ENCODE measurements at places on chromosomes 3 and 15. TPM values are rescaled to one million over a fixed set of nuclear protein-coding genes. Genes with fewer than 3 reads are reported as not detected.

Gene PLSCR4
- total RNA-seq, result 32.8 TPM

Gene KCNMB3
- 3.0 TPM for total RNA-seq

Gene VWA5B2
- total RNA-seq, result 0.99 TPM

Gene ADAMTSL3
- 11.9 TPM for total RNA-seq

Gene HSPBAP1
- 8.5 TPM for total RNA-seq

Gene GOLGA6L7
- total RNA-seq, result not detected

Gene CNTN3
- total RNA-seq, result 8.1 TPM

Gene DNAH12
- 0.41 TPM for total RNA-seq

Gene MYRIP
- 2.2 TPM for total RNA-seq

Gene FOXL2NB
- not detected for total RNA-seq

Gene WDR72
- 48.2 TPM for total RNA-seq

Gene MGA
- total RNA-seq, result 69.2 TPM
